ENCODE measurements at places on chromosomes 1 and 21.

- DNase-seq: no peak
Observed at GRCh38 chr1:34083974-34084373, 81.1 kb downstream of the CSMD2 start.

DNA sequence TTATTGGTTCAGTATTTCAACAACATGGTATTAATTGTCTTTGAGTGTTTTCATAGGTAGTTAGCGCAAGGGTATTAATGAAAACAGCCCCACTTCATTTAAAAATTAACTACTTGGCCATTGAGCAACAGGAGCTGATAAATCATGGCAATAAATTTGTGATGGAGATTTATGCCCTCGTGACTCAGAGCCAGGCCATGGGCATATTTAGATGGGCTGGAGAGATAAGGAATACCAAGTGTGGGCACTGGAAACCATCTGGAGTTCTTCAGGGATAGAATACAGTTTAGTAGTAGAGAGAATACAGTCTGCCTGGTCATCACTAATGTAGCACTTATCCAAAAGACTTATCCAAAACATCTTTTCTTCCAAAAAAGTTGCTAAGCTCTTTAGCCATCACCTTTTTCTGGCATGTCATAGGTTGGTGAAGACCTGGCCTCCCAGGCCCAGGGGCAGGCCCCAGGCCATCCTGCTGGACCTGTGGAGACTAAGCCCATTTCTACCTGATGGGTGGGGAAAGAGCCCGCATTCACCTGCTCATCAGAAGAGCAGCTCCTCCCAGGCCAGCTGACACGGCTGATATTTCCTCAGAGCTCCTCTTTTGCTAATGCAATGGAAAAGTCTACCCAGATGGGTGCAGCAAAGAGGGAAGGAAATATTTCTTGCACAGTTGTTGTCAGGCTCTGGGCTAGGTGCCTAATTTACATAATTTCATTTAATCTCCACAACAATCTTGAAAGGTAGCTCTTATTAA is 238.0 kb downstream of the TM2D1 start:
- DNase-seq: no peak

DNA sequence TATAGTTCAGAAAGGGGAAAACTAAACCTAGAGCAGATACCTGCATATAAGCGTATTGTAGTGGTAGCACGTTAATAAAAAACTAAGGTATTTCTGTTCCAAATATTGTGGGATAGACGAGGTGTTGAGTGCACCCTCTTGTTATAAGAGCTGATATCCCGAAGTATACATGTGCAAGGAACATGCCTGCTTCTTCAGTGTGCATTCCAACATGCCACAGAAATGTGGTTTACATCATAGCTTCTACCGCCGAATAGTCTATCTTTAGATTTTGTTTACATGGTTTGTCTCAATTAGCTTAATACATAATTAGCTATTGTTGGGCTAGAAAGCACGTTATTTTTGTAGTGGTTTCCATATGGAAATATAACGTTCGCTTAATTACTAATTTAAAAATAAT is 2.2 kb downstream of the CHRM3 start:
- DNase-seq: no peak

- DNase-seq: no peak
Observed at GRCh38 chr1:30839827-30840359, 68.7 kb downstream of the SDC3 start.

DNA sequence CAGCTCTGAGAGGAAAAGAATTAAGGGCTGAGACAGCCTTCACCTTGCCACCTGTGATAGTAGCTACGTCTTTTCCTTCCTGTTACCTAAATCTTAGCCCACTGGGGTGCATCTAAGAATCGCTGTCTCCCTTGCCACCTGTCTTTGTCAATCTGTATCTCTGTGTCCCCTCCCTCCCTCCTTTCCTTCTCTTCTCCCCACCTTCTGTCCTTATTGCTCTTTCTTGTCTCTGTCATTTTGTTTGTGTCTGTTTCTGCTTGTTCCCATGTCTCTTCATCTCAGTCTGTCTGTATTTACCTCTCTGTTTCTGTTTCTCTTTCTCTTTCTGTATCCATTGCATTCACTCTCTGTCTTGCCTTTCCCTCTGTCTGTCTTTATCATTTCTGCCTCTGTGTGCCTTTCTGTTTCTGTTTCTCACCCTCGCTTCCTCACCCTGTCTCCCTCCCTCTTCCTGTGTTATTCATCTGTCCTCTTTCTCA is 30.2 kb downstream of the SLC22A15 start:
- DNase-seq: no peak

DNA sequence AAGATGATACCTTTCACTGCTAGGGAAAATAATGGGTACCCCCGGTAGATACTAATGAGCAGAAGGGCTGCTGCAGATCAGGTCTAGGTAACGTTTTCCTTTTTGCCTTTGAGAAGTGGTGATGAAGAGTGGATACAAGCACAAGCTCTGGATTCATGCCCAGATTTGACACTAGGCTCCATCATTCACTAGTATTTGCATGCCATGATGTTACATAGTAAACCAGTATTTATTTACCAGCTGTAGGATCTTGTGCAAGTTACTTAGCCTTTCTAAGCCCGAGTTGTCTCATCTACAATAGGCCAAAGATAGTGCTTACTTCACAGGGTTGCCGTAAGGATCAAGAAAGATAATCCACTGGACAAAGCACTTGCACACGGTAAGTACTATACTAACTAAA is 14.2 kb downstream of the PTPN14 start:
- no peak for DNase-seq

DNA sequence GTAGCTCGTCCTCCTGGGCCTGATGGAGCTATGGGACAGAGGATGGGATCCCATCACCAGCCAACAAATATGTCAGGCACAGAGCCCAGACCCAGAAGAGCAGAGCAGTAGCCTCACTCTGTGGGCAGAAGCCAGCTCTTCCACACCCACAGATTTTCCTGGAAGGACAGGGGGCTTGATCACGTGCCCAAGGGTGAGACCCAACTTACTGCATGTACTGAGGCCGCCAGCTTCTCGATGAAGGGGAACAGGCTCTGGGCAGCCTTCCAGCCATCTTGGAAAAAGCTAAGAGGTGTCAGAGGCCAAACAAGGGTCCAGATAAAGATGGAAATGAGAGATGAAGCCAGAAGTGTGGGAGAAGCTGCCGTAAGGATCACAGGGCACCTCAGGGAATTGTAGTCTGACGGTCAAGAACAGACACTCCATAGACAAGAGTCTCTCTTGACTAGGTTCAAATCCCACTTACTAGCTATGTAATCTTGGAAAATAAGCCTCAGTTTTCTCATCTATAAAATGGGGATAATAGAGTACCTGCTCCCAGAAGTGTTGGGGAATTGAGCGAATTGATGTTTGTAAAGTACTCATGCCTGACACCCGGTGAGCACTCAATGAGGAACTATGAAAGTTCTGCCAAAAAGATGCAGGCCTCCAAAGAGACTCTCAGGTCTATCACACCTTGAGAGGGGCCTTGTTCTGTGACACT is 17.0 kb upstream of the TCEA3 start:
- no peak for DNase-seq

DNA sequence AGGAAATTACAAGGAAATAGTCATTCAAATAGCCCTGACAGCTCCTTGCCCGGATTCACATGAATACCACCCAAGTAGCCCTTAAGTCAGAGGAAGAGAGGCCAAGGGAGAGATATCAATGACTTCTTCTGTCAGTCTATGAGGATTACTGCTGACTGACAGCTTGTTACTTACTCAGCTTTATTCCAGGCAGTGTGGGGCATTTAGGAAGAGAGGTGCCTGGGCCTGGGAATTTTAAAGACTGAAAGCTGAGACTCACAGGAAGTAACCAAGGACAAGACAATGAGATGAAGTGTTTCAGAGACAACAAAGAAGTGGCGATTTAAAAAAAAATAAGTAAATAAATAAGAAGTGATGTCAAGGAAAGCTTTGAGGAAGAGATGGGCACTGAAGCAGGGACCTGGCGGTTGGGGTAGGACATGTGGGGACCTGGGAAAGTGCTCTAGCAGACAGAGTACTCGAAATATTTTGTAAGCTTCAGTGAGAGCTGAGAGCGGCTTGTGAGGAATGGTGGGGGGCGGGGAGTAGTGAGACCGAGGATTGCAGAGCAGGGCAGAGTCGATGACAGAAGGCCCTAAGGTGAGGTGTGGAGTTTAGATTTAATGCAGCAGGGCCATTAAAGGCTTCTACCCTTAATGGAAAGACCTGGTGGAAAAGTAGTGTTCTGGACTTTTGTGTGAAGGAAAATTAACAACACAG is 58.9 kb downstream of the ST3GAL3 start:
- DNase-seq: no peak

- no peak for DNase-seq
Observed at GRCh38 chr1:6911974-6912373, 126.7 kb downstream of the CAMTA1 start.

DNA sequence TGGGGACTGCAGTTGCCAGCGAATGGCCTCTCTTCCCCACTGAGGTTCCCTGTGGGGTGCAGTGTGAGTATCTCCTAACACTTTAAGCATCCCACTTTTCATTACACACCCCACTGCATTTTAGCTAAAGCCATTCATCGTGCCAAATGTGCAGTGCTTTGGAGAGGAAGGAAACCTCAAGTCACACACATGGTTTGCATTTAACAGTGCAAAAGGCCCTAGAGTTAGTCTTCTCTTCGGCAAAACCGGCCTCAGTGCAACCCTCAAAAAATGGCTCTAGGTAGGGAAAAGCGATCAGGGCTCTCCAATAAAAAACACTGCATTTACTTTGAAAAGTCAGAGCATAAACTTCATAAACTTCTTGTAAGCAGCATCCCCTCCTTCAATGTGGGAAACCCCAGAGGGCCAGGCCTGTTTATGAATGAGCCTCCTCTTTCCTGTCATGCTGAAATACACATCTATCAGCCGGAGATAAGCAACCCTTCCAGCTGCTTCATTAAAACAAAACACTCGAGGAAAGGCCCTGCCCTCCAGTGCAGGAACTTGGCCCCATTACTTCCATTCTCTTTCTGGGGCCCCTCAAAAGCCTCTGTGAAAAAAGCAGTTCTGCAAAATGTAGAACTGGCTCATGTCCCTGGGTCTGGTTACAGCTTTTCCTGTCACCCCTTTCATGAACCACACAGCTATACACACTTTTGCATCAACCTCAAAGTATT is 184.0 kb downstream of the CDC7 start:
- DNase-seq: no peak

GRCh38 chr1:8025061-8025670 is 943 bp downstream of the ERRFI1 start:
- DNase-seq: no peak

DNA sequence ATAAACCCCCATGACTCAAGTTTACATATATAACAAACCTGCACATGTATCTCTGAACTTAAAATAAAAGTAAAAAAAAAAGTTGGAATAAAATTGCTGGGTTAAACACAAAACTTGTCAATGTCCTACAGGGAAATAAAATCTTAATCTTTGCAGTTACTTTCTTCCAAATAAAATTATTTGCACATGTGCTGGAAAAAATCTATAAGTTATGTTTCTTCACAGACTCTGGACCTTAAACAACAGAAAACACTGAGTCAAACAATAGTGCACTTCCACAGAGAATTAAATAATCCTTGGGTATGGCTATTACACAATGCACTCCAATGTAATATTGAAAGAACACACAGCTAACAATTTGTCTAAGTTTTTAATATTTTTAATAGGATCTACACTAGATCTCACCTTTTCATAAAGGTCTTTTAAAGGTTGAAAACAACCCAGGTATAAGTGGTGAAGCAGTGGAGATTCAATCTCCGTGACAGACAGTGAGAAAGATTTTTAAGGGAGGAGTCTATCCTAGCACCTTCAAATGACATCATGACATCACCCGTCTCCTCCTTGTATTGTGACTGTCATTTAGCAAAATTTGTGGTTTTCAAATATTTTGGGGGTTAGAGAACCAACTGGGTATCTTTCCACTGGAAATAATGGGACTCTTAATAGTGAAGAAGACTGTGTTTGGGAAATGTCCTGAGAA is 25.2 kb upstream of the FGGY start:
- no peak for DNase-seq

- DNase-seq: no peak
Observed at GRCh38 chr1:186057086-186057485, 318.0 kb downstream of the TPR start.

DNA sequence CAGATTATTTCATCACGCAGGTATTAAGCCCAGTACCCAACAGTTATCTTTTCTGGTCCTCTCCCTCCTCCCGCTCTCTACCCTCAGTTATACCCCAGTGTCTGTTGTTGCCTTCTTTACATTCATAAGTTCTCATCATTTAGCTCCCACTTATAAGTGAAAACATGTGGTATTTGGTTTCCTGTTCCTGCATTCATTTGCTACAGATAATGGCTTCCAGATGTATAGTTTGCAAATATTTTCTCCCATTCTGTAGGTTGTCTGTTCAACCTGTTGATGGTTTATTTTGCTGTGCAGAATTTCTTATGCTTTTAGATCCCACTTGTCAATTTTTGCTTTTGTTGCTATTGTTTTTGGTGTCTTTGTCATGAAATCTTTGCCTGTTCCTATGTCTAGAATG is 21.1 kb upstream of the KCNH1 start:
- no peak for DNase-seq

GRCh38 chr1:6871300-6871972 is 86.2 kb downstream of the CAMTA1 start:
- no peak for DNase-seq

GRCh38 chr1:209341146-209341545 is 242.4 kb upstream of the CAMK1G start:
- no peak for DNase-seq

Measured in inflammatory macrophage treated with lipopolysaccharide for 1 hour (primary cell).